ENCODE measurements at places on chromosomes 12 and 14.
A peak's percentile ranks its signal among the peaks of the same experiment; 100 is the strongest.

DNA sequence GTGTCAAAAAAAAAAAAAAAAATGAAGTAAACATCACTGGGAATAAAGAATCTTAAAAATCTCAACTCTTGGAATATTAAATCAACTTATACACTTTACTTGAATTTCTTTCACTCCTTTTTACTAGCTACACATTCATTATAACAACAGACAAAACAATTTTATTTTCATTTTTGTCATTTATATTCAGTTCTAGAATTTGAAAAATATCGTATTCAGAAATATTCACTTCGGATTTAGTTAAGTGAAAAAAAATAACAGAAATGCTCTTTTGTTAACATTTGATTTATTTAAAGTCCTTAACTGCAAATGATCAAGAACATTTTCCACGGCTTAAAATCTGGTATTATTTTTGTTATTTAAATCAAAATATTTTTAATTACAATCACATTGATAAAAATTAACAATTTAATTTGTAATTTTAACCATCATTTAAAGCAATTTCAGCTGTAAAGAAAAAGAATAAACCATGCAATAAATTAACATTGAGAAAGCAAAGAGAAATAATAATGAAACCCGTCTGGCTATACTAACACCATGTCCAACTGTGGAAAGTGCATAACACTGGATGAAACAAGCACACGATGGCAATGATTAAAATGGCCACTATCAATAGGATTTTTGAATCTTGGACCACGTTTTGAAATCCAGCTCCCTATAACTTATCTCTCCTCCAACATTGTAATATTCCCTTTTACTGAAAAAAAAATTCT lies 5.2 kb downstream of the FOXA1 start:
- DNase-seq, result no peak

DNA sequence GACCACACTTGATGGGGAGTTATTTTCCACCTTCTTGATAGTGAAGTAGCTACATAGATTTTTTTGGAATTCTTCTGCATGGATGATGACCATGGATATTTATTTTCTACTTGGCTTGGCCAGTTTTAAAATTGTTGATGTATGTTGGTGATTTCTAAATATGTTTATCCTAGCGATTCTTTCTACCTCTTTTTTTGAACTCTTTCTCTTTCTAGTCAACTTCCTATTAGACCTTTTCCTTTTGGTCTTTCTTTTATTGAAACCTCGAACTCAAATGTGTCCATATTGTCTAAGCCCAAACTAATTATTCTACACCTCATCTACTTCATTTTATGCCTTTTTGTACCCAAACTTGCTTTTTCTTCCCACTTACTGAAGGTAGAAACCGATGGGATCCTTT lies 37.0 kb downstream of the CCDC91 start:
- no peak for DNase-seq

DNA sequence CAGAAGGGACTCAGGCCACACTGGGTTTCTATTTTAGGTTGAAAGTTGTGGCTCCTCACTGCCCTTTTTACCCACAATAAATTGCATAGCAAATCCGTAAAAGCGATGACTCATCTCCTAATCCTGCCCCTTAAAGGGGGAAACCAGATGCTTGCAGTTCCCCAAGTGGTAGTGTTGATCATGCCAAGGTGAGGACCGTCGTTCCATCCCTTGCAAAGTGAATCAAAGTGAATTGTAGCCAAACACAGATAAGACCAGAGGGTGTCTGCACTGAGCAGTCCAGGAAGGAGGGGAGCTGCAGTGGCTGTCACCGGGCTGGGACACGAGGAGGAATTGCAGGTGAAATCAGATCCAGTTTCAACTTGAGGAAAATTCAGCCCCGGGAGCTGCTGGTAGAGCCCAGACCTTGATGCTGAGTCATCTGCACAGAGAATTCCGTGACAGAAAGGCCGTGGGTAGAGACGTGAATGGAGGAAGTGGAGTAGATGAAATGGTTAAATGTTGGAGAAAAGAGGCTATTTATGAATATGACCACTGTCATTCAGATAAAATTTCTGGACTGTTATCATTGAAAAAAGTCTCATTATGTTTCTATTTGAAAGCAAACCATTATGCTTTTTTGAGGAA lies 44.2 kb upstream of the MMP17 start:
- peak; percentile 11 for DNase-seq

GRCh38 chr14:21913759-21914158 lies 240.1 kb upstream of the OR4E1 start:
- DNase-seq, result peak; percentile 23

DNA sequence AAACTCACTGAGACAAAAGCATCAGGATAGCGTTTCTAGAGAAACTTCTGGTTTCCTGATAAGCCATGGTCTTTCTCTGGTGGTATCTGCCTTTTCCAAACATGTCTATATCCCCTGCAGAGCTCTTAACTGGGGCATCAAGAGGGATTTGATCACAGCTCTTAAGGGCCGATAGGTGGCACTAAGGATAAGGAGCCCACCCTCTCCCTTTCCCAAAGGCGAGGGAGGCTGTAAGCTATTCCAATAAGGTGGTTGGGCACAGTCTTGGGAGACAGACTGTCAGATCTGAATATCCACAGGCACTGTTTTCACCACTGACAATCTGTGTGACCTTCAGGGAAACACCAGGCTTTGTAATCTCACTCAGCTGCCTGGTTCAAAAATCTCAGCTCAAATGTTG lies 206.0 kb downstream of the ADGRD1 start:
- DNase-seq, result no peak

DNA sequence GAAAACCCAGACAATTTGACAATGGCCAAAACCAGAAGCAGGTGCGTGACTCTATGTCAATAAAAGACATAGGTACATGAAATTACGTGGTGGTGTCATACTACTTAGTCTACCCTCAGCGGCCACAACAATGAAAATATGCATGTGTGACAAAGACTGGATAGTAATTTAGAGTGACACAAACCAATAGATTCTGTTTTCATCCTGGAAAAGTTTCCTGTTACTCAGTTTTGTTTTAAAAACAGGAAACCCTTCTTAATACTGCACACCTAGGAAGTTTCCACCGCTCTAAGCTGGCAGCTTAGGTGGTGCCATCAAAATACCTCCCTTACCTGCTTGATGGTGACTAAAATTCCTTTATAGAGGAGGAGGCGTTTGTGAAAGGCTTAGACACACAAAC lies 15.1 kb downstream of the POU6F1 start:
- DNase-seq, result no peak

- DNase-seq, result no peak
Measured at GRCh38 chr12:95590775-95591174, 39.5 kb upstream of the USP44 start.

DNA sequence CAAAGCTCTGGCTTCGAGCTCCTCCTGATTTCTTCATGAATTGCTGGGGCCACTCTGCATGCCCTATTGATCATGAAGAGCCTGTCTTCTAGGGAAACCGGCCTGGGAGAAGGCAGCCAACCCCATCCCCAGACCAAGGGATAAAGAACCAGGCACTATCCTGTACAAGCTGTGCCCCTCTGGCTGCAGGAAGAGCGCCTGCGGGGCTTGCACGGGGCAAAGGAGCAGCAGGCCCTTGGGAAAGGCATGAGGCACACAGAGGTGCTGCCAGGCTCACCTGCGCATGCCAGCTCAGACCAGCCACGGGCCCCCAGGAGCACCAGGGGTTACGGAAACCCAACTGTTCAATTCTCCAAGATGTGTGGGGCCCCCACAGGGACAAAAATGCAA lies 2.1 kb downstream of the ITPK1 start:
- DNase-seq, result no peak

- no peak for DNase-seq
Measured at GRCh38 chr14:37167151-37168047, 5.0 kb downstream of the SLC25A21 start.

GRCh38 chr14:82501554-82501953 lies 967.9 kb upstream of the SEL1L start:
- DNase-seq, result no peak

- no peak for DNase-seq
Measured at GRCh38 chr12:123127182-123127495, 23.8 kb downstream of the PITPNM2 start.

GRCh38 chr12:68122236-68122920 lies 37.2 kb downstream of the IFNG start:
- DNase-seq, result no peak

DNA sequence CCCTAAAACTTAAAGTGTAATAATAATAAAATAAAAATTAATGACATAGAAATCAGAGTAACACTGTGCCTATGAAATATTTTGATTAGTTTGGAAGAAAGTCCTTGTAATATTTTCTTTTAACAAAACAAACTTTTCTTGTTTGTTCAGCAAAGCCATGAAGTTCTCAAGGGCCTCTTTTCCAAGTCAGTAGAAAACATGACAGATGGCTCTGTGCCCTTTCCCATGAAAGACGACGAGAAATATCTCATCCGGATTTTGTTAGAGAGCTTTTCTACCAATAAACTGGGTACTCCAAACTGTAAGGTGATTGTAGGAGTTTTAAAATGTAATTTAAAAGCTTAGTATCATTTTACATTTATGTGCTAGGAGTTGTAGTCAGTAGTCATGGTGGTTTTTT lies 54.5 kb upstream of the ASPG start:
- no peak for DNase-seq

DNA sequence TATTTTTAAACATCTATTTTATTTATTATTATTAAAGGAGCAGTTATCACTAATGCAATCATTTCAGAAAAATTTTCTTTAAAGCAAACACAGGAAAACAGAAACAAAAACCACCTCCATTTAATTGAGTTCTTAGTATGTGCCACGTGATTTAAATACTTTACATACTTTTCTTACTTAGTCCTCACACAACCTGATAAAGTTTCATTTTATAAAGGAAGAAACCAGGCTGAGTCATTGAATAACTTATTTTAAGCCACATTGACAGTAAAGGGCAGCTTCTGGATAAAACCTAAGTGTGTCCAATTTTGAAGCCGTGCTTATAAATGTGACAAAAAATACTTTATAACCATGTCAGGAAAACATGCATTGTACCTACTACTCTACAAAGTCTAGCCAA lies 57.1 kb upstream of the PCED1B start:
- DNase-seq, result no peak

GRCh38 chr14:92599811-92600210 lies 86.2 kb downstream of the RIN3 start:
- no peak for DNase-seq

- peak; percentile 13 for DNase-seq
Measured at GRCh38 chr12:9032202-9032964, 43.0 kb downstream of the KLRG1 start.

- no peak for DNase-seq
Measured at GRCh38 chr12:99195474-99195873, 452.1 kb upstream of the GARIN6 start.

GRCh38 chr14:68626386-68626785 lies 166.5 kb downstream of the ZFP36L1 start:
- no peak for DNase-seq

GRCh38 chr14:99524091-99524661 lies 43.0 kb downstream of the CCNK start:
- no peak for DNase-seq

- DNase-seq, result no peak
Measured at GRCh38 chr14:64706593-64707193, 2.5 kb downstream of the PLEKHG3 start.

DNA sequence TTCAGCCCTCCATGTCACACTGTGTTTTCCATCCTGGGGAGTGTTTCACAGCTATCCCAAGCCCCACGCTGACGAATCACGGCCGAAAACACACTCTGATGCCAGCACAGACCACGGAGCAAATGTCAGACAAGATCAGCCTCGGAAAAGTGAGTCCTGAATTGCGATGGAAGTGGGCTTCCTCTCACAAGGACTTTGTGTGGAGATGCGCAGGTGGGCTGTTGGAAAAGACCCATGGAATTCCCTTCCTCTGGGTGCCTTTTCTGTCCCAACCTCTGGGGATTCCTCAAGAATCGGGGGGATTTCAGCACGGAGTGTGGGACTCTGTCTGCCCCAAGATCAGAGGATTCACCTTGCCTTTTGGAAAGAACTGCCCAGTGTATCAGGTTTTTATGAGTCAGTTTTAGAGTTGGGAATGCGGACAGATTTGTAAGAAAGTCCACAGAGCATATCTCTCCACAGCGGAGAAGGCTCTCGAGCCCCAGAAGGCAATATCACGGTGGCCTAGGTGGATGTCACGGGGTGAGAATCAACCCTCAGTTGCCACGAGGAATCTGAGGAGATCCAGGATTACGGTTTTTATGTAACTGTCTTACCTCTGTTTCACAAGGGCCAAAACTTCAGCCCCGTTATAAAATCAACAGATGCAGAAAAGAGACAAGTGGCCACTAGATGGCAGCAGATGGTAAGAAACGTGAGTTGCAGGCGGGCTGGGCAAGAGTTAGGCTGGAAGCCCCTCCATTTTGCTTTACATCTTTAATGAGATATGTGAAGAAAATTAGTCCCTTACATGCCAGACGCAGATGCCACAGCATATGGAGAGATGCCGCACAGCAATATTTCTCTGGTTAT lies 201.9 kb downstream of the DAD1 start:
- peak; percentile 42 for DNase-seq

GRCh38 chr14:85042301-85042700 lies 487.6 kb upstream of the FLRT2 start:
- DNase-seq, result no peak

- no peak for DNase-seq
Measured at GRCh38 chr14:68506645-68507419, 286.0 kb downstream of the ZFP36L1 start.

GRCh38 chr14:71668186-71668912 lies 263.9 kb upstream of the RGS6 start:
- DNase-seq, result no peak

DNA sequence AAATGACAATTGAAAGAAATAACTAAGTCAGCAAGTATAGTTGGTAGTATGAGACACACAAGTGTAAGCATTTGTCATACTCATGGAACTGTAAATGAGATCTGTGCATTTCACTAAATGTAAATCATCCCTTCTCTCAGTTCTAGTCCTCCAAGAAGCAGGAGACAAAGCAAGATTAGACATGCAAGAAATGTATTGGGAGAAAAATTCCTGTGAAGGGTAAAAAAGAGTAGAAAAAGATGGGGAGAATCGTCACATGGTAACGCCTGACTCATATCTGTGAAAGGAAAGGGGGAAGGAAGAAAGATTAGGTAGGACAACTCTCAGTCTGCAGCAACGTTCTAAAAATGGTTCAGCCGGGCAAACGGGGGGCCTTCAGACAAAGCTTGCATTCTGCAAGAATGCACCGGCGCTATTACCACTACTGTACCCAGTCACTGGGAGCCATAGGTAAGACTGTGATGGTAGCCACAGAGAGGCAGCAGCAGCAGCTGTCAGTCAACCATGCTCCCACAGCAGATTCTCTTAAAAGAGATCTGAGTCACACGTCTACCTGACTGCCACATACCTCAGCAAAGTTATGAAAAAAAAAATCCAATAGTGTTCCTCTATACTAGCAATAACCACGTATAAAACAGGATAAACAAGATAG lies 18.0 kb upstream of the RFX4 start:
- no peak for DNase-seq

DNA sequence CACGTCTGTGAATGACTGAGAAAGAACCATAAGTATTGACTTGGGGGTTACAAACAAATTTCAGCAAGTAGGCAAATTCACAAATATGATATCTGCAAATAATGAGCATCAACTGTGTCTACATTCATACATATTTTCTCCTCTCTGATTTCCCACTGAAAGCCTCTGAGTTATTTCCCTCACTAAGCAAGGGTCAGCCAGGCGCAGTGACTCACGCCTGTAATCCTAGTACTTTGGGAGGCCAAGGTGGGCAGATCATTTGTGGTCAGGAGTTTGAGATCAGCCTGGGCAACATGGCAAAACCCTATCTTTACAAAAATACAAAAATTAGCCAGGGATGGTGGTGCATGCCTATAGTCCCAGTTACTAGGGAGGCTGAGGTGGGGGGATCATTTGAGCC lies 80.8 kb downstream of the SLC25A21 start:
- no peak for DNase-seq

- DNase-seq, result no peak
Measured at GRCh38 chr14:47194055-47194454, 481.4 kb downstream of the MDGA2 start.

- DNase-seq, result peak; percentile 48
Measured at GRCh38 chr12:117100251-117100650, 1.0 kb upstream of the TESC start.

Measured in HL-60 (cell line).